ENCODE measurements at places on chromosomes 1 and 21.

- DNase-seq, result no peak
Measured at GRCh38 chr1:234586892-234587485, 23.0 kb downstream of the IRF2BP2 start.

DNA sequence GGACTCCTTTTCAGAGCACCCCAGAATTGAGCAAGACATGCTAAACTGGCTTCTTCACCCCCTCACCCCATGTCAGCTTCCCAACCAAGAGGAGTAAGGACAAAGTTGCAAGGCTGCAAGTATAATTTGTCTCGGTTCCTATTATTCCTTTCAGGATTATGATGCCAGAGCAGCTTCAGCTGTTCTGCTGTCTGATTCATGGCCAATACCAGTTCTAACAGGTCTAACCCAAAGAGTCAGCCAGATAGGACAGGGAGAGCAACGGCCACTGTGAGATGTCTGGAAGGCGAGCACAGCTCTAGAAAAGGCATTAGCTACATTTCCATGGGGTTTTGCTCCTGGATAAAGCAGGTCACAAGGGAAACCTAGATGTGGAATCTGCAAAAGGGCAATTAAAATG, 53.3 kb upstream of the HOOK1 start:
- DNase-seq, result no peak

DNA sequence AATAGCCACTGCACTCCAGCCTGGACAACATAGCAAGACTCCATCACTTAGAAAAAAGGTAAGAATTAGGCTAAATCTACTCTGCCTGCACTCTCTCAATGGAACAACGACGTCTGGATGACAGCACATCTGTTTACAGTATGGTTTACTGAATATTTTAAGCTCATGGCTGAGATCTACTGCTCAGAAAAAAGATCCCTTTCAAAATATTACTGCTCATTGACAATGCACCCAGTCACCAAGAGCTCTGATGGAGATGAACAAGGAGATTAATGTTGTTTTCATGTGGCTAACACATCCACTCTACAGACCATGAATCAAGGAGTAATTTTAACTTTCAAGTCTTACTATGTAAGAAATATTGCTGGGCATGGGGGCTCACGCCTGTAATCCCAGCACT, 58.0 kb downstream of the SLC27A3 start:
- no peak for DNase-seq

GRCh38 chr1:101996825-101997465, at the start of gene OLFM3:
TSS of gene OLFM3 (minus strand) at chr1:101996926.
- no peak for DNase-seq

- DNase-seq, result peak; percentile 6
Measured at GRCh38 chr21:43687566-43688399, 28.4 kb downstream of the RRP1B start.

DNA sequence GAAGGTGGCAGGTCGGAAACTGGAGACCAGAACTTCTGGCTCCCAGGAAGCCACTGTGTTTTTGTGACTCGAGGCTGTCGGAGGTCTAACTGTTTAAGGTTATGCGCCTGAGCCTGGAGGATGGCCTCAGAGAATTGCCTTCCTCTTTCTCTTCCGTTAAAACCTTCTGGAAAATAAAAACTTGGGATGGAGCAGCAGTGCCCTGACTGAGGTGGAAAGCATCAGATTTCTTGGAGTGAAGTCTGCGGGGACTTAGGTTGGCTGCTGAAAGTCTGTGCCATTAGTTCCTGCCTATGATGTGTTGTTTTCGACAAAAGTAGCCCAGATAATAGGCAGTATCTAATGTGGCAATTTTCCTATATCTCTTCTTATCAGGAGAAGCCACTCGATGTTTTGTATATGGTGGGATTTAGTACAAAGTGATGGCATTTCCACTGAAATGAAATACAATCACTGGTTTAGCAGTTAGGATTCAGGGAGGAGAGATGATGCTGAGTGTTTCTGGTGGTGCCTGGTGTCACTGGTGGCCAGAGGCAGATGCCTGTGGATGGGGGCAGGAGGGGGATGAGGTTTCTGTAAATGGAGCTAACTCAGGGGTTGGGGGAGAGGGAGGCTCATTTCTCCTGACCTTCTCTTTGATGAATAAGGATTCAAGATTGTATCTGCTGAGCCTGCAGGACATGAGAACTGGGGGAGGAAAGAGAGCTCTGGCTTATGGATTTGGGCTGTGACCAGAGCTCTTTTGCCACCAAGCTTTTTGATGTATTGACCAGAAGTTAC, 150.8 kb downstream of the CAMTA1 start:
- DNase-seq, result no peak

GRCh38 chr1:77857552-77857951, 30.9 kb upstream of the NEXN start:
- no peak for DNase-seq

GRCh38 chr1:51518033-51518585, 957 bp downstream of the EPS15 start:
- DNase-seq, result peak; percentile 52

- DNase-seq, result no peak
Measured at GRCh38 chr1:59484096-59484495, 187.2 kb downstream of the FGGY start.

DNA sequence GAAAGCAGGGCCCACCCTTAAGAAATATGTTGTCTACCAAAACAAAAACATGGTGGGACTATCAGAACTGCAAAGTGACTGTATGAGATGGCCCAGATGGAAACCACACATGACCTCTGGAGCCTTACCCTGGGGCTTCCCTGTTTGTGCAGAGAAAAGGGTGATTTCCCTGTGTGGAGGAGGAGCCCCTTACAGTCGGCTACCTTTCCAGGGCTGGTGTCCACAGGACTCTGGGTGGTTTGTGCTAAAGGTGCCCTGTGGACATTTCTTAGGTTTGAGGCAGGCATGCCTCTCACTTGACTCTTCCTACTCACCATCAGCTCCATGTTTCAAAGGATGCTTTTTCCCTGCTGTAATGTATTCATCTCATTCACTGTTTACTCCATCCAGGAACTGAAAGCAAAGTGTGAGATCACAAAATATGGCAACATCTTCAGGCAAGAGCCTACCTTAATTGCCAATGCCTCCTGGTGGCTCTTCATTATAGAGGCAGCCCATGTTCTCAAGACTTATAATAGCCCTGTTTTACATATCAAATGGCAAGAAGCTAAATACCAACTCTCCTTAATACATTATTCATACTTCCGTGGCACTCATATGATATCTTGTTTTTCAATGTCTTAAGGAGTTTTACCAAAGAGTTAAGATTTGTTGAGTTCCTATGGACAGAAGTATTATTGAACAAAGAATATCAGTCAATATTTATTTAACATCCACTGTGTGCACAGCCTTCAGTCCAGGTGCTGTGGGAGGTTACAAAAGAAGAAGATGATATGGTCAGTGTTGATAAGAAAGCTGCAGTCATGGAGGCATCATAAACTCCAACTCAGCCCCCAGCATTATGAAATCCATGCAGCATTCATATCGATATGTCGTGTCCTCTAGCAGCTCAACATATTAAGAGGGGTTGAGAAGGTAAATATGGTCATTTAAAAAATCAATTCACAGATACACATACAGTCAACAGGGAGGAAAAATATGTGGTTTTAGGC, 15.5 kb upstream of the TFF3 start:
- DNase-seq, result no peak

DNA sequence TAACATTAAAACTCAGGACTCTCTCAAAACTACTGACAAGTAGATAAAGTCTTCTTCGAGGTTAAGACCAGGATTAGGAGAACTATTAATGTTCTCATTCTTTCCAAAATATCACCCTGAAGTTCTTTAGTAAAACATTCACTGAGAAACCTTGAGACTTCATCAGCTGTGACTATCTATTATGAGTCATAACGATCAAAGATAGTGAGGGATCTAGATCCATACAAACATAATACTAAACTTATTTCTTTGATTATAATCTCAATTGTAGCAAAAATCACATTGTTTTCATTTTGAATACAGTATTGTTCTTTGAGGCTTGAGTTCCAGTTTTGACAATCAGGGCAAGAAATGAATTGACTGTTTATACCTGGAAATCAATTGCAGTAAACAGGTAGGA, 11.1 kb downstream of the PYHIN1 start:
- DNase-seq, result no peak

- DNase-seq, result peak; percentile 93
Measured at GRCh38 chr1:59814180-59814900, 409 bp upstream of the HOOK1 start.

GRCh38 chr1:201740670-201741111, 88.3 kb upstream of the IPO9 start:
- DNase-seq, result no peak

- DNase-seq, result no peak
Measured at GRCh38 chr1:223048026-223048425, 95.0 kb downstream of the TLR5 start.

DNA sequence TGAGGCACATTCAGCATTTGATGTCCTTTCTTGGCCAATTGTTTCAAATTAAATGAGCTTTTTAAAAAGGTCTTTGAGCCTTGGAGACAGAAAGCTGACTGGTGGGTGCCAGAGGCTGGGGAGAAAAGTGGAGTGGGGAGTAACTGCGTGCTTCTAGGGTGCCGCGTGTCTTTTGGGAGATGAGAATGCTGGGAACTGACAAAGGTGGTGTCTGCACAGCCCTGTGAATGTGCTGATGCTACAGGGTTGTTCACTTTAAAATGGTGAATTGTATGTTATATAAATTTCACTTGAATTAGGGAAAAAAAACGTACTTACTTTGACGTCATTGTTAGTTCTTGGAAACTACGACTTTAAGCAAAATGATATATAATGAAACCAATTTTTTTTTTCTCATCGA, 8.1 kb upstream of the TFF1 start:
- DNase-seq, result no peak

- no peak for DNase-seq
Measured at GRCh38 chr1:107264561-107264960, 123.7 kb downstream of the NTNG1 start.

DNA sequence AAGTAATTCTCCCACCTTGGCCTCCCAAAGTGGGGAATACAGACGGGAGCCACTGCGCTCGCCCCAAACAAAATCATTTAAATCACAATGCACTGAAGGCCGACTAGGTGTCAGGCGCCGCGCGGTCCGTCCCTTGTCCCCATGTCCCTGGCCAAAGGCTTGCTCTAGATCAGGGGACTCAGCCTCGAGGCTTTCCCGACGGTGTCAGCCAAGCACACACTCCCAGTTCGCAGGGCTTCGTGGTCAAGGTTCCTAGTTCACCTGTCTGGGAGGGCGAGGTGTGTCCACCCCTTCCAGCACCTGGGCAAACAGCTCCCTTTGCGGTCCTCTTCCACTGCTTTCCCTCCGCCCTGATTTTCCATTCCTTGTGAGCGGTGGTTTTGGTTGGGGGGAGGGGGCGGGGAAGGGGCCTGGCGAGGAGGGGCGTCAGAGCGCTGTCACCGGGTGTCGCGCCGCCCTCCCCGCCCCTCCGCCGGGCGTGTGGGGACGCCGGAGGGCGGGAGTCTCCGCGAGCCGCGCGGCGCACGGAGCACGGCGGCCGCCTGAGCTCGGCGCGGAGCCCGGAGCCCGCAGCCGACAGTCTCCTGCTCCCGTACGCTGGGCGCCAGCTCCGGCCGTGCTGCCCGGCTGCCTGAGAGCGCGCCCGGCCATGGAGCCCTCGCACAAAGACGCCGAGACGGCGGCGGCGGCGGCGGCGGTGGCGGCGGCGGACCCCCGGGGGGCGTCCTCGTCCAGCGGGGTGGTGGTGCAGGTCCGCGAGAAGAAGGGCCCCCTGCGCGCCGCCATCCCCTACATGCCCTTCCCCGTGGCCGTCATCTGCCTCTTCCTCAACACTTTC, at the start of gene STUM:
TSS of gene STUM (plus strand) at position 509 of the 838 bp plus-strand sequence. CDS start at position 650, 141 bp downstream.
- peak; percentile 27 for DNase-seq

GRCh38 chr1:99629164-99629563, 16.7 kb upstream of the PALMD start:
- DNase-seq, result no peak

DNA sequence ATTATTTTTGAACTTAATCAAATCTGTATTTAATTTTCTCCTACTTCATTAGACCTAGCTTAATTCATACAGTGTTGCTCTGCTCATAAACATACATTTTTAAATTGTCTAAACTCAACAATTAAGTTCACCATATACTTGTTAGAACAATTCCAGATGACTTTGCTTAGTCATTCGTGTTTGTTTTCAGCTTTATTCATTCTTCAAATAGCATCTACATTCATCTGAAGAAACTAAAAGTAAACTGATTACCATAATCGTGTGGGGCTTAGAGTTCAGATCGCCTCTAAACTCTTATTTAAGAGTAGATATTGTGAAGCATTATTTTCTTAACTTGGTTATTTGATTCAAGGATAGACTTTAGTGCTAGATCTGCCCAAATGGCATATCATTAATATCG, 34.4 kb downstream of the KLHL20 start:
- DNase-seq, result no peak

DNA sequence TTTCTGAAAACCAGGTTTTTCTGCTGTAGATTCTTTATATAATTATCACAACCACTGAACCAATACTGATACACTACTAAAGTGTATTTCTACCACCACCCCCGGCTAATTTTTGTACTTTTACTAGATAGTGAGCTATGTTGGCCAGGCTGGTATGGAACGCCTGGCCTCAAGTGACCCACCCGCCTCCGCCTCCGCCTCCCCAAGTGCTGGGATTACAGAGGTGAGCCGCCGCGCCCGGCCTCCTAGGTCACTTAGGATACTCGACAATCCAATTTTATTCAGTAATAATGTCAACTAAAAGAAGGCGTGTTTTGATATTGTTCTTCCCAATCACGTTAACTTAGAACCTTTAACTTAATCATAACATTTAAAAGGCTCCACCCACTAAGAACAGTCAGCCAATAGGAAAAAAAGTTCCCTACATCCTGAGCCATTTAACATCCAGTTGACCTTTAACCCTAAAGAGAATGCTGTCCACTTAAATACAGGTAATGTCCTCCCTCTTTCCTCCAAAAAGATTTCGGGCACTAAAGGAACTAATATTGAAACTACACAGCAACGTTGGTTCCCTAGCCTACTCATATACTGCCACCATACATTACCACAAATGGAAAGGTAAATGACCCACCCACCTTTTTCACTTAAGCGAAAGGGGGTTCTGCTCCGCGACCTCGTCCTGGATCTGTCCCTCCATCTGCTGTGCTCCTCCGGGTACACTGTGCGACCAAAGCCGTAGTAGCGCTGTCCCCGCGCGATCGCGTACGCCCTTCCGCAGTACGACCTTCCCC, 1.2 kb downstream of the RSRP1 start:
- DNase-seq, result no peak

- no peak for DNase-seq
Measured at GRCh38 chr1:209838537-209838936, 10.8 kb downstream of the UTP25 start.

Measured in activated naive CD4-positive, alpha-beta T cell treated with anti-CD3 and anti-CD28 coated beads, Interleukin-2, amount 10 ng/mL, durations not matched to agents 7 days and 5 days (primary cell).